ENCODE measurements at places on chromosomes 1 and 21.

DNA sequence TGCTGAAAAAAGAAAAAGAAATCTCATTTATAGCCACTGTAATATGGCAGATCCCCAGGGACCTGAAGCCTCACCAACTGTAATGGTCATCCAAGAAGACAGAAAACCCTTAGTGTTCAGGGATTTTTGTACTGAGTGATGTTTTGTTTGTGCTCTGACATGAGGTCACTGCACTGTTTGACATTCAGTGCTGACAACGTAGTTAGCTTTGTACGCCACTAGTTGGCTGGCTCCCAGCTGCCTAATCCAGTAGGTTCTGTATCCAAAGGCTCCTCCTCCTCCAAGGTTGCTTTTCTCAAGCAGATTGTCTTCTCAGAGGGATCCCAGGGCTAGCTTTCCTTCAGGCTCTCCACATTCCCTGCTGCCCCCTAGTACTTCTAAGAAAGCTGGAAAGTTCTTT, 9.5 kb upstream of the YRDC start:
- no peak for DNase-seq

DNA sequence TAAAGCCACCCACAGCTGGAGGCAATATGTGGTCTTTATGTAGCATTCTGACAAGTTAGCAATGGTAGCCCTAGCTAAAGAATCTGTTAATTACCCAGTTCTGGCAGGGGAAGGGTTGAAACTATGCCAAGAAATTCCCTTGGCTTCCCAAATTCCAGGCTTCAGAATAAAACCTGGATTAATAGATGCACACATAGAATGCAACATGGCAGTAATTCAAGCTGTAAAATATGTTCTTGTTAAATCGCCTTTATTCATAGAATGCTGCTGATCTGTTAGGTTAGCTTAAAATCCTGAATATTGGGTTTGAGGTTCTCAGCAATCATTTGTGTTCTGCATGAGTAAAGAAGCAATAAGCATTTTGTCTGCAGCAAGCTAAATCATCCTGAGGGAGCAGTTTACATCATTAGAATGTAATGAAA, 80.1 kb downstream of the ZNF326 start:
- DNase-seq: no peak

DNA sequence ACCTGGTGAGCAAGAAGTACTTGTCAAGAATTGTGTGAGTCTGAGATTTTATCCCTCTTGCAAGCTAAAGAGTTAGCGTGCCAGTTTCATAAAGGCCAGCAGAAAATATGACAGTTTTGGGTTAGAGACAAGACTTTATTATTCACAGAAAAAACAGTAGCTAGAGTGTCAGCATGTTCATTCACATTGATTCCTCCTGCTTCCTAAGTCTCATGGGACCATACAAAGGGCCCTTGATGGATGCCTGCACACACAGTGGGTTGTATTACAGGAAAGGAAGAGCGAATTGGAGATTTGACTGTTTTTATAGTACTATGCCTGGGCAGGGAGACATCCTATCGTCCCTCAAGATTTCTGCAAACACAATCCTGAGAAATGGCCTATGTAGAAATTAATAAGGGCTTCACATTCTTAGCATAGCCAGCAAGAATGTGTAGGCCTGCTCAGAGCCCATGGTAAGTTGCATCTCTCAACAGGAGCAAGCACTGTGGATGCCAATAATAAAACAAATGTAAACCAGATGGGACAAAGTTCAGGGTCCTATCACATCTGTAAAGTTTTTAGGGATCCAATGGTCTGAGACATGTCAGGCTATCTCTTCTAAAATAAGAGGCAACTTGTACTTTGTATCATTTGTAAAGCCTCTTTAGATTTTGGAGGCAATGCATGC, 4.0 kb upstream of the ASPM start:
- no peak for DNase-seq

GRCh38 chr21:31459457-31459856, 115.4 kb upstream of the TIAM1 start:
- DNase-seq: no peak

- DNase-seq: no peak
These were observed 4.6 kb upstream of the FNDC10 start for GRCh38 chr1:1604374-1605033.

- no peak for DNase-seq
These were observed 70.7 kb downstream of the DEGS1 start for GRCh38 chr1:224253721-224254120.

- no peak for DNase-seq
These were observed 6.9 kb downstream of the CAMK1G start for GRCh38 chr1:209590405-209590804.

GRCh38 chr1:218516526-218516925, 171.4 kb downstream of the TGFB2 start:
- no peak for DNase-seq

DNA sequence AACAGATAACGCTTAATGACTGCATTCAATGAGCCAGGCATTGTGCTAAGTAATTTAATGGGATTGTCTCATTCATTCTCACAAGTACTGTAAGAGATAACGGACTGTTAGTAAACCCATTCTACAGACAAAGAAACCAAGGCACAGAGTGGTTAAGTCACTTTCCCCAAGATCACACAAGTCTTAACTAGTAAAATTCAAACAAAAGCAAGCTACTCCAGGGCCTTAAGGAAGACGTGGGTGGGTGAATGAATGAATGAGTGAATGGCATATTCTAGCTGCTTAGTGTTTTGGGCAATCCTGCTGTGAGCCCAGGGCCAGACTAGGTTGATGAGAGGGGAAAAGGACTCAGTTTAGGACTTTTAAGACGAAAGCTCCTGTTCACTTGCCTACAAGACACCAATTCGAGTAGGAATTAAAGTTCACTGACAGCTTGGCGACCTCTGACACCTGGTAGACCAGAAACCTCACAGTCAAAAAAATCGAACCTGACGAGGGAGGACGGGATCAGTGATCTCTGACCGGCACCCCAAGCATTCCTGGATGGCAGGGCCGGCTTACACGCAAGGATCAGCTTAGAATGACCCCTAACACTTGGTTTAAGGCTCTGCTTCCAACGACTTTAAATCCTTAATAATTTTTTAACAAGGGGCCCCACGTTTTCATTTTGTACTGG, 557 bp downstream of the EMC1 start:
- no peak for DNase-seq

All from CD4-positive, alpha-beta memory T cell (primary cell).